ENCODE measurements at places on chromosomes 4 and X.

- DNase-seq: no peak
These were observed 47.5 kb downstream of the CENPE start for GRCh38 chr4:103150677-103151076.

GRCh38 chr4:139861471-139861870, 195.9 kb downstream of the MGST2 start:
- no peak for DNase-seq

- no peak for DNase-seq
These were observed 334.9 kb downstream of the IL1RAPL1 start for GRCh38 chrX:28922106-28922505.

DNA sequence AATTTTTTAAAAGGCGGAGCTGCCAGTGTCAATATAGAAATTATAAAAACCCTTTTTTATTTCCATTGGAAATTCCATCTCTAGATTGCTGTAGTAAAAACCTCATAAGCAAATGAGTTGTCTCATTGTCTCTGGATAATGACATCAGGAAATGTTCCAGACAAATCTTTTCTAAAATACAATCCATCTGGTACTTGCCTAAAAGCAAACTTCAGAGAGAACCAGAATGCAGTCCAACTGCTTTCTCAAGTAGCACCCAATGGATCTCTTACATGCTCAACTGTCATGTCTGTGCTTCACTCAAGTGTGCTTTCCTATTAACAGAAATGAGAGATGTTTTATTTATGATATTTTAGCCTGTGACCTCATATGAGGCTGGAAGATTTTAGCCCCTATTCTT, 399.6 kb upstream of the NDST3 start:
- DNase-seq: no peak

DNA sequence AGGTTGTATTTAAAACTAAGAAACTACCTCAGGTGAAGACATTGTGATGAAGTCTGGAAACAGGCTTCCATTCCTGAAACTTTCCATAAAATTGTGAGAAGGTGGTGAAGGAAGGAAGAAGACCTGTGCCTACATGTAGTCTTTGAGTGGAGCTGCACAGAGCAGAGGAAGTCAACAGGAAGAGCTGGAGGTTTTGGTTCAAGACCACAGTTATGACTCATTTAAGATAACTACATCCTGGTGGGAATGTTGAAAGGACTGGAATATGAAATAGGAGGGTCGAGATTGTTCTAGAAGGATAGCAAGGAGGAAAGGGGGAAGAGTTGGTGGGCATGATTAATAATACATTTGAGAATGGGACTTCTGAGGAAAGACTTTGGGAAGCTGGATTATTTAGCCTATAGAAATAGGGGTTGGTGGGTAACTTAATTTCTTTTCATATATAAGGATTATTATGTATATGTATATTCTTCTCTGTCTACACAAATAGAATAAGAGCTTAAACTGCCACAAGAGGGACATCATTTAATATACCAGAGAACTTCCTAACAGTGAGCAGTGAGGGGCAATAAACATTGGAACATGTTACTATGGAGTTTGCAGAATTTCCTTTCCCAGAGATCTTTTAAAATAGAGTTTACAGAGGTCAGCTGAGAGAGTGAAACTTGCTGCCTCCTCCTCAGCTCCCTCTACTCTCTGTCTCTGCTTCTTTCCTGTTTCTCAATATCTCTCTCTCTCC, 23.5 kb downstream of the AWAT2 start:
- no peak for DNase-seq

DNA sequence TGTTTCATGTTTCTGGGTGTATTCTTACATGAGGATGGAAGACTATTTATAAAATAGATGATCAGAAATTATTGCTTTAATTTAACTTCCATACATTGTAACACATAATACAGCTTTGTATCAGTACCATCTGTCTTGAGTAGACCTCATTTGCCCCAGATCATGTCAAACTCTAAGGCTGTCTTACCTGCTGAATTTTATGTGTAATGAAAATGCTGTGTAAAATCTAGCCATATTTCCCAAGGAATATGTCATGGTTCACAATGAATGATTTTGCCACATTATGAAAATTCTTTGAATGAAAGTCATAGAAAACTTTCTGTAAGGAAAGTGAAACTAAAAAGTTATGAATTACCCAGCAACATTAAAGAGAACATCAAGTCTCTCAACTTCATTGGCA, 7.4 kb downstream of the BDH2 start:
- DNase-seq: no peak

DNA sequence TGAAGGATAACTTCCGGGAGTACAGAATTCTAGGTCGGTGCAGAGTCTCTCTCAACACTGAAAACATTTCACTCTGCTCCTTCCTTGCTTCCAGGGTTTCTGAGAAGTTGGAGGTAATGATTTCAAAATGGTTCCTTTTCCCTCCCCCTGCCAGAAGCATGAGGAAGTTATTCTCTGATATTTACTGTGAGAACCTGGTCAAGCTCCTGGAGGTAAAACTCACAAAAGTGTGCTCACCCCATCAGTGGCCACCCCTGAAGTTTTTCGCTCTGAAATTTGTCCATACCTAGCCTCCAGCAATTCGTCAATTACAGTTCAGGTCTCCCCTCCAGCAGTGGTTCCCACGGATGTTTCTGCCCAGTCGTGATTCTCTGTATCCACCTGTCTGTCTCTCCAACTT, 16.2 kb upstream of the MECP2 start:
- DNase-seq: no peak

- no peak for DNase-seq
These were observed 76.5 kb downstream of the KCNIP4 start for GRCh38 chr4:21872101-21872500.

GRCh38 chr4:72909461-72909860, 160.1 kb downstream of the COX18 start:
- DNase-seq: no peak

- DNase-seq: no peak
These were observed 64.9 kb upstream of the CAMK2D start for GRCh38 chr4:113826421-113826820.

GRCh38 chr4:105859233-105859632, 36.0 kb upstream of the NPNT start:
- DNase-seq: no peak

DNA sequence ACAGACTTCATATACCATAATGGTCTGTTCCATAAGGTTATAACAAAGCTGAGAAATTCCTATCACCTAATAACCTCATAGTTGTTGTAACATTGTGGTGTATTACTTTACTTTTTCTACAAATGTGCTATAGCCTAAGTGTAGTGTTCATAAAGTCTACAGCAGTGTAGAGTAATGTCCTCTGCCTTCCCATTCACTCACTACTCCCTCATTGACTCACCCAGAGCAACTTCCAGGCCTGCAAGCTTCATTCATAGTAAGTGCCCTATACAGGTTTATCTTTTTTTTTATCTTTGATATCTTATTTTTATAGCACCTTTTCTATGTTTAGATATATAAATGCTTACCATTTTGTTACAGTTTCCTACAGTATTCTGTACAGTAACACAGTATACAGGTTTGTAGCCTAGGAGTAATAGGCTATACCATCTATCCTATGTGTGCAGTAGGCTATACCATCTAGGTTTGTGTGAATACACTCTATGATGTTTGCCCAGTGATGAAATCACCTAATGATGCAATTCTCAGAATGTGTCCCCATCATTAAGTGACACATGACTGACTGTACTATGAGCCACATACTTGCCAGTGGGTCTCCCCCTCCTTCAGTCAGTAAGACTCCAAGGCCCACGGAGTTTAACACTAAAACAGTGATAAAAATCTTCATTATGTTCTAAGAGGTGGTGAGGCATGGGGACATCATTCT, 299.9 kb downstream of the UNC5C start:
- no peak for DNase-seq

GRCh38 chr4:24321131-24321530, 263.2 kb downstream of the DHX15 start:
- DNase-seq: no peak

GRCh38 chr4:89024051-89024675, 32.8 kb downstream of the FAM13A start:
- DNase-seq: peak; percentile 13

- no peak for DNase-seq
These were observed 383.9 kb downstream of the PCDH7 start for GRCh38 chr4:31104043-31104442.

DNA sequence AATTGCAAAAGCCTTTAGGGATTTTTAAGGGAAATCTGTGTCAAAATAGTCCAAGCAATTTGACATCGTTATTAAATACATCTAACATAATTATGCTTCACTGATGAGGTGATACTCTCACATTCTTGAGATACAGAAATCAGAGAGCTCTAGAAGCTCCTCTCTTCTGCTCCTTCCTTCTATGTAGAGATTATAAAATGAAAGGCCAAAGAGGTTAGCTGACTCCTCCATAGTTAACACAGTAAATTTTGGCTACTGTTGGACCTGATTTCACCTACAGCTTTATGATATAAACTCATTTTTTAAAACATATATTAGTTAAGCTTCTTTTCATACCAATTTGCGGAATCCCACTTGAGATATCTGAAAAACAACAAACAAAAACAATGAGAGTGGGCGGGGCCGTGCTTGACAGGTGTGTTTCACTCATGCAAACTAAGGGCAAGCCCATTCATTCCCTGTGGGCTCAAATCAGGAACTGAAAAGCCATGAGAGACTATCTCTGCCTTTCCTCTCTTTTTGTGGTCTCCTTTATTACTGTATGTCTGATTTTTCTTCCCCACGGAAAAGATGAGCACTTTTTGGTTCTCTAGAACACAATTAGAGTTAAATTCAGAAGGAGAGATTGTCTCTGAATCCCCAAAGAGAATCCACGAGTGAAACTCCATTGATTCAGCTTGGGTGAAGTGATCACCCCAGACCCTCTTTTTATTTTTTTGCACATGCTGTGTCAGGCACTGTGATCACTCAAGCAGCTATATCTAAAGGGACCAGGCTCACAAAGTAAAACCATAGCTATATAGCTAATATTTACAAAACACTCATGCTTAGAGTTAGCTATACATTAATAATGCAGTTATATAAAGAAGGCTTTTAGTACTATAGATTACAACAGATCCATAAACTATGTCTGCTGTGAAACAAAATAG, 566.3 kb downstream of the IL15 start:
- no peak for DNase-seq

DNA sequence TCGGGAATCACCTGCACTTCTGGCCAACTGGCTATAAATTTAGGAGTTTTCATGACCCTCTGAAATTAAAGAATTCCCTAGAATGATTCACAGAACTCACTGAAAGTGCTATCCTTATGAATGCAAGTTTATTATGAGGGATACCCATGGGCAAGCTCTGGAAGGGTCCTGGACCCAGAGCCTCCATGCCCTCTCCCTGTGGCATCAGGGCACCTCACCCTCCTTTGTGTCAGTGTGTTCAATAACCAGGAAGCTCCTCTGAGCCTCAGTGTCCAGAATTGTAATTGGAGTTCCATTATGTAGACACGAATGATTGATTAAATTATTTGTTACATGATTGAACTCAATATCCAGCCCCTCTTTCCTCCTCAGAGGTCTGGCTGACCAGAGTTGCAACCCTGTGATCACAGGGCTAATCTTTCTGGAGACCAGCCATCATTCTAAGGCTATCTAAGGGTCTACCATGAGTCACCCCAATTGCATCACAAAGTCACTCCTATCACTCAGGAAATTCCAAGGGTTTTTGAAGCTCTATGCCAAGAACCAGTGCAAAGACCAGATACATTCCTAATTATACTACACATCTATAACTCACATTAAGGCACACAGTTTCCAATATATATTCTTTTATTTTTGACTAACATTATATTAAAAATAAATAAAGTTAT, 8.9 kb downstream of the ANXA3 start:
- no peak for DNase-seq

- DNase-seq: no peak
These were observed 824 bp downstream of the TBC1D14 start for GRCh38 chr4:6910340-6910959.

GRCh38 chrX:126982158-126982557, 162.6 kb downstream of the PRR32 start:
- no peak for DNase-seq

GRCh38 chrX:68834371-68835103, 5.7 kb downstream of the EFNB1 start:
- no peak for DNase-seq

GRCh38 chr4:42638321-42638720, 18.6 kb downstream of the ATP8A1 start:
- DNase-seq: no peak

- DNase-seq: no peak
These were observed 278.0 kb downstream of the ANK2 start for GRCh38 chr4:113327494-113327893.

DNA sequence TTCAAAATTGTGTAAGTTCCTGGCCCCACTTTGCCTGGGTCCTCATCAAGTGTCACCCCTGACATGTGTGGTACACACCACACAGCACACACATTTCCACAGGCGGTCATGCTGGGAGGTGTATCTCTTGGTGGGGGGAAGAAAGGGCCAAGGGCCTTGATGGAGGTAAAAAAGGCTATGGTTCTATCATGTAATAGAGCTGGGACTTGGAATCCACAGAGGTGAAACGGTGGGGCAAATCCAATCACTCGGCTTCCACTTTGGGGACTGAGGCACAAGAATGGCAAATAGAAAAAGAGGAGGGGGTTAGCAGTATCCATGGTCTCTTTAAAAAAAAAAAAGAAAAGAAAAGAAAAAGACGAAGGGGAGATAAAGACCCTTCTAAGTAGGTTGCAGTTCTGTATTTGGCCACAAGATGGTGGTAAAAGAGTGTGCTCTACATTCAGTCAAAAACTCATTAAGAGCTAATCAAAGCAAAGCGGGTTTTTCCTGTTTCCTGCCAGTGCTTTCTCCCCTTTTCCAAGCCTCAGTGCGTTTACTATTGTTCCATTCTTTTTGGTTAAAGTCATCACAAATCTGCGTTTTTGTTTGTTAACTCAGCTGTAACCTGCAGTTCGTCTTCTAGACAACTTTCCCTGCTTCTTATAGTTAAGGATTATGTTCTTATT, 37.0 kb upstream of the ATP6AP2 start:
- DNase-seq: no peak

DNA sequence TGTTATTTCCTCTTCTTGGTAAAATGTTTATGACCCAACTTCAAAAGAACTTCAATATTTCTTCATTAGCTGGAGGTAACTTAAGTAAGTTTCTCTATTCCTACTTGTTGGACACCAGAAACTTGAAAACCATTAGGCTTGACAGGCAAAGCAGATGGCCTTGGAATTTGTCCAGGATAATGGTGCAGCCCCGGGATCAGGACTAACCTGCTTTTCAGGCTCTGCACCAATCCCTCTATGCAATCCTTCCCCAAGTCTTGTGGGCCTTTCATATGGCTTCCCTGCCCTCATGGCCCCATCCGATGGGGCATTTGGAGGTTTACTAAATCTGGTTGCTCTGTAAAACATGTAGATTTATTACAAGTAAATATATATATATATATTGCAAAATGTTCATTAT, 68.5 kb downstream of the SPINK2 start:
- peak; percentile 71 for DNase-seq

DNA sequence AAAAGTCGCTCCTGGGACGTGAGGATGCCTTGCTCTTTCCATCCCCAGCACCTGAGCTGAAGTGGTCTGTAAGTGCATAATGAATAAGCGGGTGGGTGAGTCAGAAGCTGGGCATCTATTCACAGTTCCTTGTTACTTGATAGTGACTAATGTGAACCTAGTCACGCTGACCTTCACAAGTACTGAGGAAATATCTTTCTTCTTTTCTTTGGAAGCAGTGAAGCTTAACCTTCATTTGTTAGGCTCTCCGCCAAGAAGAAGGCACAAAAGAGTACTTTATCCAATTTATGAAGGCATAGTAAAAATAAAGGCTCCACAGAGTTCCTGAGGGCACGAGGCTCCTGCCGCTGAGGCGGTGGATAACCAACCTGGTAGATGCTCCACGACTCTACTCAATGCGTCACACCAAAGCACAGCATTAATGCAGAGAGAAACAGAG, 475.7 kb upstream of the SLIT2 start:
- peak; percentile 7 for DNase-seq

Data from NCI-H510A (cell line).